A549 treated with DMSO at 1 μM for 4 hours (cell line): ENCODE measurements at places on chromosomes 5 and 9. TPM values are rescaled to one million over a fixed set of nuclear protein-coding genes. Genes with fewer than 3 reads are reported as not detected.

The FST gene
- 10.5 to 15.6 TPM (median 12.1 TPM) in 5 replicates for total RNA-seq

The ZCCHC7 gene
- total RNA-seq: 11.2 to 16.2 TPM (median 13.0 TPM) in 5 replicates

The GABRA6 gene
- not detected in 5 replicates for total RNA-seq

The CNTNAP3 gene
- total RNA-seq: 8.4 to 12.2 TPM (median 10.1 TPM) in 5 replicates

The GABRB2 gene
- total RNA-seq: not detected in 5 replicates

The TNC gene
- total RNA-seq: 0.92 to 1.4 TPM (median 1.00 TPM) in 5 replicates

The TGFBI gene
- total RNA-seq: 1,489 to 2,280 TPM (median 1,868 TPM) in 5 replicates
